Hippocampal formation (tissue), 2 donors: ENCODE measurements at places on chromosomes 2 and 18.

DNA sequence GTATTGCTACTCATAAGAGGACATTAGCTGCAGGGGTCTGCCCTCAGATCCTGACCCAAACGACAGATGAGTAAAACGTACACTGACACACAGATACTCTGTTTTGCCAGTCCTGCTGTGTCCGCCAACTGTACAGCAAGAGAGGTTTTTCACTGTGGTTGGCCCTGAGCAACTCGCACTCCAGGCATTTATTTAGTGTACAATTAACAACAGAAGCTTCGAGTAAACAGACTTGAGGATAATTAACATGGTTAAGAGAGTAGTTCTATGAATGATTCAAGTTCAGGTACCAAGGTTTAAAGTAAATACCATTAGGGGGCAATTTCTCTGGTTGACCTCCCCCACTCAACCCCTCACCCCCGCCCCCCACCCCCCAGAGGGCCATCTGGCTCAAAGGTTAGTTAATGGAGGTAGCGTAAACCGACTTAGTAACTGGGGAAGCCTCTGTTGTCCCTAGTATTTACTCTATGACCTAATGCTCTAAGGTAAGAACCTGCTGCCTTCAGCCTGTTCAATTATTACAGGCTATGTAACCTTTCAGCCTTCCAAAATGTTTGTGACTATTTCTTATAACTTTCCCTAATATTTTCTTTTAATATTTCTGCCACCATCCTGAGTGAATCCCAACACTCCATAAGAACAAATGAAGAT is 103.9 kb upstream of the XIRP2 start:
- DNase-seq, result no peak

DNA sequence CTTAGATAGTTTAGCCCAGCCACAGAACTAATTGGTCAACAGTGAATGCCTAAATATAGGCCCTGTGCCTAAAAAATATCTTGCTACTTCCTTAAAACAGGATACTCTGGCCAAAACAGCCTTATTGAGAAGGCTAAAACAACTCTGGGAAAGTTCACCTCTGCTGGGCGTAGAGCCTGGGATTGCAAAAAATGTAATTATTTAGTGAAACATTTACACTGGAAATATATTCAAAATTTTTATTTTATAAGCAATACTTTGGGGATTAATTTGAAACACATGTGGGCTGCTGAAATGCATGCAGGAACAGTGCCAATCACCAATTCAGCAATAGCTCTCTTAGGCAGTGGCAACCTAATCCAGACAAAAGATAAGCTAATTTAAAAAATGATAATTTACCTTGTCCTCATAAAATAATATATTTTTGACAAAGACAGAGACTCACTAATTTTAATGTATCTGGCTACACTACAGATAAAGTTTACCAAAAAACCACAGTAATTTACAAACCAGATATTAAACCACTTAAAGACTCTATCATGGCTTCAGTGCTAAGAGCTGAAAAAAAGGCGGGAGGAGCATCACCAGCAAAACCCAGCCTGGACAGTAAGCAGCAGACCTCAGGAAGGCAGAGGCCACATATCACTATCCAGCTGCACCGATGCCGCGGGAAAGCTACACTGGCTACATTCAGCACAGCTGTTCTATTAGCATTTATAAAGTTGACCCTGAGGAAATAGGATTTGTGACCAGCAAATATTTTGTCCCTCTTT is 18.5 kb downstream of the TRAK2 start:
- DNase-seq, result no peak

- no peak for DNase-seq
Measured at GRCh38 chr18:26181343-26181826, 44.9 kb upstream of the TAF4B start.

GRCh38 chr18:58201733-58202730 is 158.0 kb downstream of the NEDD4L start:
- no peak for DNase-seq

GRCh38 chr18:58674863-58675472 is 3.7 kb downstream of the MALT1 start:
- DNase-seq, result no peak

GRCh38 chr2:35462226-35462998 is 893.2 kb upstream of the CRIM1 start:
- no peak for DNase-seq

DNA sequence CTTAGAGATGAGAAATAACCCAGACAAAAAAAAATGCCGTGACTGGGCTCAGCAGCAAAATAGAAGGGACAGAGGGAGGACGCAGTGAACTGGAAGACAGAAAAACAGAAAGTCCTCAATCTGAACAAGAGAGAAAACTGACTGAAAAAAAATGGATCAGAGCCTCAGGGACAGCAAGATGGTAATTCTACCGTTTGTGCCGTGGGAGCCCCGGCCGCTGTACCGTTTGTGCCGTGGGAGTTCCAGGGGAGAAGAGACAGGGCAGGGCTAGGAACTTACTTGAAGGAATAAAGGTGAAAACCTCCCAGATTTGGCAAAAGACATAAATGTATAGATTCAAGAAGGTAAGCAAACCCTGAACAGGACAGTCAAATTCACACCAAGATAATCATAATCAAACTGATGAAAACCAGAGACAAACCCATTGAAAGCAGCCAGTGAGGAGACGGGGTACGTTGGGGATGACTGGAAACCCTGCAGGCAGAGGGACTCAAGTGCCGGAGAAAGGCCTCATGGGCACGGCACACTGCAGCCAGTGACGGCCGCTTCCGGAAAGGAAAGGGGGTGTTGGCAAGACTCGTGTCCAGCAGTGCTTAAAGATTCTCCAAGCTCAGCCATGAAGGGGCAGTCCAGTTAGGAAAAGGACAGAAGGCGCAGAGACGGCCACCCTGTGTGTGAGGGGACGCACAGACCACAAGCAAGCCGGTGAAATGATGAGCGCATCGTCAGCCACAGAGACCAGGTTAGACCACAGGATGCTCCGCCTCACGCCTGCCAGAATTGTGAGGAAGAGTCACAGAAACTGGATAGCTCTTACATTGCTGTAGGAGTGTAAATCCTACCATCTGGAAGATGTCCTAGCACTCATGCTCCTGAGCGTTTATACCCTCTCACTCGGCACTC is 40.0 kb upstream of the NFATC1 start:
- DNase-seq, result no peak

- no peak for DNase-seq
Measured at GRCh38 chr2:27353762-27354596, 2.6 kb downstream of the GTF3C2 start.

- no peak for DNase-seq
Measured at GRCh38 chr2:50645346-50645745, 386.6 kb downstream of the NRXN1 start.

DNA sequence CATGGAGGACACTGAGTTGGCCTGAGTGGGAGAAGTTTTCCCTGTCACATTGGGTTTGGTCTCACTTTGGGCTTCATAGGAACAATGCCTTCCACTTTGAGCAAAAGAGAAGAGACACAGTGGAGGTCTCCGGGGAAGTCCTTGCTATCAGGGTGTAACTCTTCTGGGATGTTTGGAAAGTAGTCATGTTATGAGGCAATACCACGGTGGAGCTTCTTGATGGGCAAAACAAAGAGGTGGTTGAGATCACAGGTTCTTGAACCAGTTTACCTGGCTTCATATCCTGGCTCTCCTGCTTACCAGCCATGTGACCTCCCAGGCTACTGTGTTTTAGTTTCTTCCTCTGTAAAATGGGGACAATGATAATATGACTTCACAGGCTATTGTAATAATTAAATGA is 478.6 kb downstream of the SLC4A3 start:
- DNase-seq, result no peak

DNA sequence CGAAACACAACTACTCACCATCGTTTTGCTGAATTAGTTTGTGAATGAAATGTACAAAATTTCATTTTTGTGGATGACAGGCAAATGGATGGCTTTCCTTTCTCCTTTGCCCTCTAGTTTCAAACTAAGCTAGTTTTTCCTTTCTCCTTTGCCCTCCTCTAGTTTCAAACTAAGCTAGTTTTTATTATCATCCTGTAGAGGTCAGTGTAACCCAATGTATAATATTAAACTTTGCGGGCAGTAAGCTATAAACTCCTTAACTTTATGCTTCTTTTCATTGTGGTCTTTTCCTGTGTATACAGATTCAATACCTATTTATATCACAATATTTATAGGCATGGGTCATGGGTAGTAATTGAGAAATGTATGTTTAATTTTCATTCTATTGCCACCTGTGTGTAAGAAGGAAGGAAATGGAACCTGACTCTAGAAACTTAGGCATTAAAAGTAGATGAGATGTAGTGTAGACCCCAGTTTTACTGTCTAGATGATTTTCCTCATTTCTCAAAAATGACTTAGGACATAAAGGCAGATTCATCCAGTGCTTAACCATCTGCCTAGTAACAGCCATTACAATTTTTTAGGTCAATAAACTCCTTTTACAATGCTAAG is 58.1 kb downstream of the MAP3K19 start:
- no peak for DNase-seq

DNA sequence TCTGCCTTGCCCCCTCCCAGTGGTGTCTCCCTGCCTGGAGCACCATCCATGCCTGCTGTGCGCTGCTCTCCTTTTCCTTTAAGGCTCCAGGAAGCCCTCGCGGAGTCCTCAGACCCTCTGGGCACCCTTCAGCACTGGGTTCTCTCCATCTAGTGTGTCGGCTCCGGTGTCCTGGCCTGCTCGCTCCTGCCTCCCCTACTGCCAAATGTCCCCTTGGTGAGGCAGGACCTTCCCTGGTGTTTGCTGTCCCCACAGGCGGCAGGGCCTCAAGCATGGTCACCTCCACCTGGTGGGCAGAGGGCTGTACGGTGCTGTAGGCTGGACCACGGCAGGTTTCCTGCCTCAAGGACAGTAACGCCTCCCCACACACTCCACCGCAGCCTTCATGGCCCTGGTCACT is 90.2 kb downstream of the DGKD start:
- DNase-seq, result no peak

GRCh38 chr18:75247611-75248421 is 37.2 kb downstream of the TSHZ1 start:
- peak; percentile 74 for DNase-seq

- DNase-seq, result no peak
Measured at GRCh38 chr2:202109737-202110184, 36.7 kb downstream of the KIAA2012 start.

DNA sequence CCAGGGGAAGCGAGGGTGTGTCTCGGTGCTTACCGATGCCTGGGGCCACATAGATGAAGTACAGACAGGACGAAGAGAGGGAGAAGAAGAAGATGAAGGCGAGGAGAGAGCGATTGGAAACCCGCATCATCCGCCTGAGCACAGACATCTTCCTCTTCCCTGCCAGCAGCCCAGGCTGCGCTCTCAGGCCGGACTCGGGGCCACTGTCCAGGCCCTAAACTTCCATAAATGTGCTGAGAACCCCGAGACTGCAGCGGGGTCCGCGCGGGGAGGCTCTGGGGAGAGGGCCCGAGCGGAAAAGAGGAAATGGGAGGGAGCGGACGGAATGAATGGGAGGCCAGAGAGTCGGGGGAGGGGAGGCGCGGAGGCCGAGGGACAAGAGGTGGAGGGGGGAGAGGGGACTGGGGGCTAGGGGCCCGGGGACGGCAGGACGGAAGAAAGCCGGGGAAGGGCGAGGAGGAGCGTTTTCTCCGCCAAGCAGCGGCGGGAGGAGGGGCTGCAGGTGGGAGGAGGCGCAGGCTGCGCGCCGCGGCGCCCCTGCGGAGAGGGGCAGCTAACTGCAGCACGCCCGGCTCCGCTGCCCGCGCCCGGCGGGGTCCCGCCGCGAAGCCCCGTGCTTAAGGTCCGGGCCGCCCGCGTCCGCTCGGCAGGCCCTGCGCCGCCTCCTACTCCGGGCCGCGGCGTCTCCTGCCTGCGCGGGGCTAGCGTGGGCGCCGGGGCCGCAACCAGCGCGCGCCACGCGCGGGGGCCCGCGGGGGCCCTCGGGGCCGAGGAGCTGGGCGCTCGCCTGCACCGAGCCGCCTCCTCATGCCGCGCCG is at the start of gene B4GALT6:
TSS of gene B4GALT6 (minus strand) at position 303 of the 818 bp plus-strand sequence. CDS start at position 148, 155 bp downstream.
- DNase-seq, result no peak

GRCh38 chr2:234256516-234256915 is 206.0 kb downstream of the SPP2 start:
- no peak for DNase-seq

GRCh38 chr2:64234785-64235184 is 90.6 kb upstream of the PELI1 start:
- DNase-seq, result no peak

GRCh38 chr2:181289698-181290097 is 167.5 kb upstream of the ITGA4 start:
- DNase-seq, result no peak

DNA sequence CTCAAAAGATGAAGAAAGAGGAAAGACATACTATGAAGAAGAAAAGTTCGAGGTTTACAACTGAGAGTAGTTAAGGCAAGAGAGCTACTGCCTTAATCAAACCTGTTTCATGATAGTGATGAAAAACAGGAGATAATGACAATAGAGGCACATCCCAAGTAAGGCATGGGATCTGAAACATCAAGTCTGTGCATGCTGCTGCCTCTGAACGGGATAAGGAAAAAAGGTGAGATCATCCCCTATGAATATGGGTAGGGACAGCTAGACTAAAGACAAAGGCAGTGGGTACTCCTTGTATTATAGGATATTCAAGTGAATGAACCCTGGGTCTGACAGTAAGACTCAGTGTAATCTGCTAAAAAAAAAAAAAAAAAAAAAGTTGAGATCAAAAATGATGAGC is 3.0 kb downstream of the EXOC6B start:
- DNase-seq, result no peak

GRCh38 chr2:241794250-241794823 is 14.7 kb upstream of the NEU4 start:
- no peak for DNase-seq

GRCh38 chr2:207871911-207872310 is 102.2 kb upstream of the FZD5 start:
- no peak for DNase-seq

DNA sequence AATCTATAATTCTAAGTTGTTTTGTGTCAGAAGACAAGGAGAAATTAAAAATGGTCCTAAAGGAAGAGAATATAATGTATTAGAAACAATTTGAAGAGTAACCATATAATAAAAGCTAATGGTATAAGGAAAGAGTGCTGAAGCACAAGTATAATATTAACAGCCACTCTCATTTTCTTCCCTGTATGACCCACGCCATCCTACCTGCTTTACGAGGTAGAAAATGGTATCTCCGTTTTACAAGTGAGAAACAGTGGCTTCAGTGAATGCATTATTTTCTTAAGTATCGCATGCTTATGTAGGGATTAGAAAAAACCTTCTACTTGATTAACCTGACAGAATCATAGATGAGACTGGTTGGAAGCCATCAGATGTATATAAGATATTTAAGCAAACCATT is 266.2 kb downstream of the CCDC102B start:
- no peak for DNase-seq

DNA sequence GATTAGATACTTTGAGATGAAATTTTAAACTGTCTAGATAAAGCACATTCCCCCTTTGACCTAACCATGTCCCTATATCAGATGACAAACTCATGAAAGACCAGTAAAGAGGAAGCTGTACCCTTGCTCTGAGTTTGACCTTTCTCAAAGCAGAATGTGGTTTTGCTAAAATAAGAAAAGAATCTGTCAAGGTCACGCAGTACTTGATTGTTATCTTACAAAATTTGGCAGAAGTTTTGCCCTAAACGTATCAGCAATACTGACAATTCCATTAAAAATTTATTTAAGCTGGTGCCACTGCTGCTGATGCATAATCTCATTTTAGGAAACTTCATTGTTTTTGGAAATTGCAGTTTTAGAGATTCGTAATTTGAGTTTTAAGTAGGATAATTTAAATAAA is 31.2 kb upstream of the GALM start:
- DNase-seq, result no peak
